K562 (cell line): ENCODE measurements at places on chromosomes 2 and 18. TPM values are rescaled to one million over a fixed set of nuclear protein-coding genes. Genes with fewer than 3 reads are reported as not detected.

GRCh38 chr2:120886534-120887319 lies 151.1 kb downstream of the GLI2 start:
- H3K27ac ChIP-seq = no peak overlapping the region
- DNase-seq = no peak
- no peak overlapping the region for H3K4me3 ChIP-seq
- no peaks in the 10 kb centered on the region for H3K36me3 ChIP-seq

DNA sequence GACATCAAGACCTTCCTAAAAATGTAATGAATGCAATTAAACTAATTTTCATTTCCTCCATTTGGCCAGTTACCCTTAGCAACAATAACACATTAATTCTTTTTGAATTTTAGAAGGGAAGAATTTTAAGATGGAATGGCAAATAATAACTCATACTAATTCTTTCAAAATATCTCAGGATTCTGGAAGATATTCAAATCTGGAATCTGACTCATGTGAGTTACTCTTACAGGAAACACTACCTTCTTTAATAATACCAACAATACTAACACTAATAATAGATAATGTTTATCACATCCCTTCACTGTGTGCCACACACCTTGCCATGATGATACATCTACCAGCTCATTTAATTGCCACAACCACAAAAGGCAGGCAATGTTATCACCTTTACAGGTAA lies 46.4 kb downstream of the ZNF521 start:
- H3K4me1 ChIP-seq = no peaks in the 10 kb centered on the region
- H3K4me3 ChIP-seq = no peak overlapping the region

DNA sequence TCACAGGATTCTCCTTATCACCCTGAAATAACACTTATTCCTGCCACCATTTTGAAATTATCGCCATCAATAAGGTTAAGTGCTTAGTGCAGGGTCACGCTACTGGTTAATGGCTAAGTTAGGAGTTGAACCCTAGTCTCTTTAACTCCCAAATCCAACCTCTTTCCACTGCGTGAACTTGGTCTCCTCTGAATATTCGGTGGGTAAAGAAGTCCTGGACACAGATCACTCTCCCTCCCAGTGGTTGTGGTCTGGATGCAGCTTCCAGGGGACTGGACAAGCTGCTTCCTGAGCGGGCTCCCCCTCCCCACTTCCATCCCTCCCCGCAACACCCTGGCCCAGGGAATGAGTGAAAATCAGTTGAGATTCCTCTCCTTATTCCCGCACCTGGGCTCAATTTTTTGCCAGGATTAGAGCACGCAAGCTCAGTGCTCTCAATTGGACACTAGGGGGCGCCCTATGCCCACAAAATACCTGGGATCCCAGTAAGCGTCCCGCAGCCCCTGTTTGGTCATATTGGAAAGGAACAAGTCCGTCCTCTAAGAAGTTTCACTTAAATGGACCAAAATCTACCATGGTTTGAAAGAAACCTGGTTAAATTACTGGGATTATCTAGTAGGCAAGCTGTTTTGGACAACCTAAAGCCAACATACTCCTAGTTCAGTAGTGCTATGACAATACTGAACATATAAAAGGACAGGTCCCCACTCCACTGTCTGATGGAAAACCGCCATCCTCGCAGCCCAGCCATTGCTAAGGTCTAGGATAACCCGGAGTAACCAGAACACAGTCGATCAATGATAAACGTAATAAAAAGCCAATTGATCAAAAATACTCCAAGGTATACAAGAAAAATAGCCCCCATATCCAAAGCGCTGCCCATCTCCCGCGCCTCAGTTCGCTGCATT lies 40.4 kb downstream of the DHRS9 start:
- no peak overlapping the region for H3K4me3 ChIP-seq
- no peaks in the 10 kb centered on the region for H3K27me3 ChIP-seq
- no peaks in the 10 kb centered on the region; the same call in 1 of the 2 replicates for H3K4me1 ChIP-seq
- H3K36me3 ChIP-seq = no peaks in the 10 kb centered on the region
- no peak overlapping the region for H3K27ac ChIP-seq
- peak; percentile 92 for DNase-seq

DNA sequence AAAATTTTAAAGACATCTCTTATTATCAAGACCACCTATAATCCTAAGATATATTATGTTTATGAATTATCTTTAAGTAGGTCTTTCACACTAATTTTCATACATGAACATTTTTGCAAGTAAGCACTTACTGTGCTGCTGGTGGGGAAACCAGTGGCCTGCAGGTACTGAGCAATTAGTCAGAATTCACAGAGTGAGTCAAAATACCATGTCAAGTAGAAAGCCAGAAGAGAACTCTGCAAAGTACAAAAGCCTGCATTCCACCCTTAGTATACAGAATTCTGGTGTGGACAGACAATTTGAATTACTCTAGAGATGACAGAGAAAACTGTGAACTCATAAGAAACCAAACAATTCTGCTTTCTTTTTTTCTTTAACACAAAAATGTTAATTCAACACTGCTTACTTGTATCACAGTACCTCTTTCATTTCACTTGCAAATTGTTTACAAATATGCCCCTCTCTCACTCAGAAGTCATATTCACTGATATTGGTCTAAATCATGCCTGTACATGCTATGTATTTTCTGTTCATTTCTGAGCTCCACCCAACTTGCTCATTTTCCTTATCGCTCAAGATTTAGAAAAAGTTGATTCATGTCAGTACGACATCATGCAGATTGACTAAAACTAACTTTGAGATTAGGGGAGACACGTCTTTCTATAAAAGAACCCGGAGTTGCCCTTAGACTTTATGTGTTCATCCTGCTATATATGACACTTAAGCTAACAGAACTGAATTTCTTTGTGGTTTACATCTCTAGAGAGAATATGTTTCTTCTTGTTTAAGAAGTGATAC lies 182.9 kb downstream of the IKZF2 start:
- DNase-seq = no peak
- H3K27me3 ChIP-seq = no peaks in the 10 kb centered on the region
- H3K4me1 ChIP-seq = no peaks in the 10 kb centered on the region
- no peaks in the 10 kb centered on the region for H3K36me3 ChIP-seq
- no peak overlapping the region for H3K27ac ChIP-seq

GRCh38 chr2:39469807-39470206 lies 32.7 kb upstream of the MAP4K3 start:
- H3K4me3 ChIP-seq = no peak overlapping the region
- peak; percentile 35 for DNase-seq
- no peak overlapping the region for H3K27ac ChIP-seq
- no peaks in the 10 kb centered on the region for H3K36me3 ChIP-seq

DNA sequence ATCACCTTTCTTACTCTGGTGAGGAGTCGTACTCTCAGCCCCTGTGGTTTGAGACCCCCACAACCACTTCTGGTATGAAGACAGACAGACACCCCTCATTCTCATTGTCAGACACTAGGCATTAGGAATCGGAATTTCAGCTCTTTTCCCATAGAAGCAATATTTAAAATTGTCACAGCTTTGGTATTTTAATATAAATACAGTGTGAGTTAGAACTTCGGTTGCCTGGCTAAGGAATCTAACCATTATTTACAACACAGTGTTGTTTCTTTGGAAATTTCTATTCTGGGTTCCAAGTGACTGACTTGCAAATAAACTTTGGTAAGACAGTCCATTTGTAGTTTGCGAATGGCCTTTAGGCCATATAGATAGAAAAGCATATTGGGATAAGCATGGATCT lies 318.1 kb downstream of the PARD3B start:
- H3K36me3 ChIP-seq = no peaks in the 10 kb centered on the region
- no peak for DNase-seq
- no peaks in the 10 kb centered on the region for H3K4me1 ChIP-seq
- no peaks in the 10 kb centered on the region for H3K27me3 ChIP-seq
- H3K27ac ChIP-seq = no peak overlapping the region

- no peak for DNase-seq
- peaks cover 5% of the 10 kb centered on the region; the same call in 2 of the 3 replicates for H3K36me3 ChIP-seq
- H3K4me1 ChIP-seq = peaks cover 21% of the 10 kb centered on the region; the same call in 2 of the 3 replicates
These were observed 856 bp downstream of the TIA1 start for GRCh38 chr2:70247364-70248180.

GRCh38 chr18:26304511-26304910 lies 78.3 kb downstream of the TAF4B start:
- H3K36me3 ChIP-seq = no peaks in the 10 kb centered on the region
- no peaks in the 10 kb centered on the region for H3K27me3 ChIP-seq
- H3K27ac ChIP-seq = no peak overlapping the region
- DNase-seq = no peak

Gene CYRIA
- 2.8 and 4.9 TPM in 2 replicates for total RNA-seq

- no peaks in the 10 kb centered on the region for H3K36me3 ChIP-seq
- H3K4me1 ChIP-seq = no peaks in the 10 kb centered on the region
These were observed 182.0 kb downstream of the PRKCE start for GRCh38 chr2:45833301-45833967.

Gene C2orf81
- total RNA-seq = 0.22 TPM in 1 of 2 replicates, not detected in the other

DNA sequence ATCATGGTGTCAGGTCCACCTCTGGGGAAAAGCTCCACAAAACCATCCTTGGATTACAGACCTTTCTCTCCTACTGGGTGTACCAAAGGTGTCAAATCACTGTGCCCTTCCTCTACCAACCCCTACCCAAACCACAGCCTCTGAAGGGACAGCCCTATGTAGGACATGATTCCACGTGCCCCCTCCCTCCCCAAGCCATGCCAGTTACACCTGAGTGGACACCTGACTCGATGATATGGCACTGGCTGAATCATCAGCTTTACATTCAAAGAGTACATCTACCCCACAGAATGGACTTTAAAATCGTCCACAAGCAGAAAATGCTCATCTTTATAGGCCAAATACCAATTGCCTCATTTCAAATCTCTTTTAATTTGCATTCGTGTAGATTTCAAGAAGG lies 26.0 kb downstream of the TRABD2A start:
- H3K4me1 ChIP-seq = peaks cover 10% of the 10 kb centered on the region; the same call in 2 of the 3 replicates
- no peak overlapping the region for H3K27ac ChIP-seq
- DNase-seq = no peak
- H3K27me3 ChIP-seq = no peaks in the 10 kb centered on the region; the same call in 2 of the 3 replicates
- no peak overlapping the region for H3K4me3 ChIP-seq
- H3K36me3 ChIP-seq = no peaks in the 10 kb centered on the region

DNA sequence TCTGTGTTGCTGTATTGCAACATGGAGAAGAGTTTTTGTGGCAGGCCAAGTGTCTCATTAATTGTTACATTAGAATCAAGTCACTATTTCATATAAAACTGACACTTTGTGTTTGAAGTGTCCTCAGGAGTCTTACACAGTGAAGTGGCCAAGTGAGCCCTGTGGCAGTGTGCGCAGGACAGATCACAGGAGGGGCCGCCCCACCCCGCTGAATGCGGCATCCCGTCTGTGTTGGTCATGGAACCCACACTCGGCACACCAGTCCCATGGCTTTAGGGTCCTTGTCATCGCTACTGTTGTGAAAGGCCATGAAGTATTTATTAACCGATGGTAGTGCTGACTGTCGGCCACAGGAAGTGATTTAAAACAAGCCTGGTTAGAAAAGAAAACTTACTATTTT lies 144.7 kb upstream of the NFATC1 start:
- no peak overlapping the region for H3K27ac ChIP-seq
- H3K36me3 ChIP-seq = no peaks in the 10 kb centered on the region
- no peak for DNase-seq
- no peak overlapping the region for H3K4me3 ChIP-seq
- H3K27me3 ChIP-seq = no peaks in the 10 kb centered on the region
- peaks cover 7% of the 10 kb centered on the region for H3K4me1 ChIP-seq

GRCh38 chr2:16506366-16506765 lies 159.3 kb downstream of the CYRIA start:
- H3K4me3 ChIP-seq = no peak overlapping the region
- no peaks in the 10 kb centered on the region for H3K4me1 ChIP-seq
- DNase-seq = no peak
- peaks cover 7% of the 10 kb centered on the region; the same call in 1 of the 3 replicates for H3K27me3 ChIP-seq
- H3K36me3 ChIP-seq = no peaks in the 10 kb centered on the region

DNA sequence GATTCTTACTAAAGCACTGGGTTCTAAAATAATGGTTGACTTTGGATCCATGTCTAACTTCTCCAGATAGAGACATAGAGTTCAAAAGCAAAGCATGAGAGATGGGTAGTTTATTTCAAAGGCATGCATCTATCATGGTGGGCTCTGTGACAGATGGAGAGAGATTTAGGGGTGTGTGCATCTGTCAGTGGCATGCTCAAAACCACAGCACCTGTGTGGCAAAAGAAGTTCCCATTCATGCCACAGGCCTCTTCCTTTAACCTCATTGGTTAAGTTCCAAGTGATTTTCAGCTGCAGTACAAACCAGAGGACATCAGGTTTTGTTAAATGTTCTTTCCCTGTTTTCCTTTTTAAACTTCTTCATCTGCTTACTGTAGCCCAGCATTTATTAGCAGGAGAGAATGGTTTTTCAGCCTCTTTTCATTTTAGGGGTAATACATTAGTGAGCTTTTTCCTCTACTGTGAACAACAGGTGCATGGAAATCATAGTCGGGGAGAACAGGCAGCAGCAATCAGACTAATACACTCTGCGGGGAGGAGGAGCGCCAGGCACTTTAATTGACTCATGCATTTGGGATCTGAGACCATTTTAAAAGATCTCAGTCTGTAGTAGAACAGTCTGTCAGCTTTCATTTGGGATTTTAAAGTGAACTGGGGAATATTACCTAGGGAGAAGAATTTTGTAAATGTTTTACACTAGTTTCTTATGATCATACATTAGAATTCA lies 52.4 kb upstream of the UPP2 start:
- no peak overlapping the region for H3K27ac ChIP-seq
- H3K36me3 ChIP-seq = no peaks in the 10 kb centered on the region
- no peaks in the 10 kb centered on the region for H3K27me3 ChIP-seq
- no peak for DNase-seq
- H3K4me3 ChIP-seq = no peak overlapping the region

GRCh38 chr2:11933854-11934253 lies 187.4 kb downstream of the LPIN1 start:
- peaks cover 11% of the 10 kb centered on the region for H3K4me1 ChIP-seq
- H3K4me3 ChIP-seq = no peak overlapping the region
- H3K36me3 ChIP-seq = no peaks in the 10 kb centered on the region
- H3K27me3 ChIP-seq = no peaks in the 10 kb centered on the region

Gene MEP1B
- not detected in 2 replicates for total RNA-seq

- DNase-seq = no peak
- no peaks in the 10 kb centered on the region; the same call in 1 of the 2 replicates for H3K27me3 ChIP-seq
- H3K36me3 ChIP-seq = no peaks in the 10 kb centered on the region
- no peak overlapping the region for H3K4me3 ChIP-seq
- no peak overlapping the region for H3K27ac ChIP-seq
These were observed 309.3 kb downstream of the ZNF521 start for GRCh38 chr18:25042641-25043051.

GRCh38 chr2:237475704-237476141 lies 11.3 kb upstream of the MLPH start:
- H3K27ac ChIP-seq = no peak overlapping the region
- H3K4me3 ChIP-seq = peak overlapping the region; percentile 64
- no peaks in the 10 kb centered on the region for H3K36me3 ChIP-seq
- H3K4me1 ChIP-seq = no peaks in the 10 kb centered on the region; the same call in 1 of the 3 replicates
- peaks cover 22% of the 10 kb centered on the region for H3K27me3 ChIP-seq

Gene DPYSL5
- total RNA-seq = not detected in 2 replicates

Gene MAPK4
- not detected in 2 replicates for total RNA-seq

Gene CBLN2
- total RNA-seq = not detected in 2 replicates

- DNase-seq = no peak
- no peaks in the 10 kb centered on the region; the same call in 2 of the 3 replicates for H3K27me3 ChIP-seq
- H3K36me3 ChIP-seq = no peaks in the 10 kb centered on the region
- H3K4me1 ChIP-seq = no peaks in the 10 kb centered on the region
These were observed 215.6 kb upstream of the POU3F3 start for GRCh38 chr2:104638190-104638858.

Gene CCDC74A
- 12.5 and 13.1 TPM in 2 replicates for total RNA-seq

Gene DSG1
- 0.09 and 0.13 TPM in 2 replicates for total RNA-seq
